Foreskin fibroblast (primary cell): ENCODE measurements at places on chromosomes 1 and 21.

DNA sequence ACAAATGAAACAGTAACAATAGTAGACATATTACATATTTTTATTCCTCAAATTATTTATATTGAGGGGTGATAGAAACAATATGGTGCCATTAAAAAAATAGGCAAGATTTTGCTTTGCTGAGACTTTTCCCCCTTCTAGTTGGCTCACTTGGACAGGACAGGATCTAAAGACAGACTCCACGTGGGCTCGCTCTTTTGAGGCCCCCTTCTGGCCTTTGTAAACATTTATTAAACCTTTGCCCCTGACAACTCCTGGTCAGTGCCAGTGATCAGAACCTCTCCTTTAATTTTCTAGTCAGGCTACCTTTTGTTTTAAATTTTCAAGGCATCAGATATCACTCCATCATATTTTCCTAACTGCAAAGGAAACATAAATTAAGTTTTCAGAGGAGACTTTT lies 49.7 kb upstream of the IFI44L start:
- no peak for DNase-seq

- DNase-seq = no peak
Measured at GRCh38 chr1:246297279-246298265, 209.5 kb downstream of the SMYD3 start.

- DNase-seq = peak; percentile 57
Measured at GRCh38 chr1:36224537-36225282, 467 bp downstream of the THRAP3 start.

DNA sequence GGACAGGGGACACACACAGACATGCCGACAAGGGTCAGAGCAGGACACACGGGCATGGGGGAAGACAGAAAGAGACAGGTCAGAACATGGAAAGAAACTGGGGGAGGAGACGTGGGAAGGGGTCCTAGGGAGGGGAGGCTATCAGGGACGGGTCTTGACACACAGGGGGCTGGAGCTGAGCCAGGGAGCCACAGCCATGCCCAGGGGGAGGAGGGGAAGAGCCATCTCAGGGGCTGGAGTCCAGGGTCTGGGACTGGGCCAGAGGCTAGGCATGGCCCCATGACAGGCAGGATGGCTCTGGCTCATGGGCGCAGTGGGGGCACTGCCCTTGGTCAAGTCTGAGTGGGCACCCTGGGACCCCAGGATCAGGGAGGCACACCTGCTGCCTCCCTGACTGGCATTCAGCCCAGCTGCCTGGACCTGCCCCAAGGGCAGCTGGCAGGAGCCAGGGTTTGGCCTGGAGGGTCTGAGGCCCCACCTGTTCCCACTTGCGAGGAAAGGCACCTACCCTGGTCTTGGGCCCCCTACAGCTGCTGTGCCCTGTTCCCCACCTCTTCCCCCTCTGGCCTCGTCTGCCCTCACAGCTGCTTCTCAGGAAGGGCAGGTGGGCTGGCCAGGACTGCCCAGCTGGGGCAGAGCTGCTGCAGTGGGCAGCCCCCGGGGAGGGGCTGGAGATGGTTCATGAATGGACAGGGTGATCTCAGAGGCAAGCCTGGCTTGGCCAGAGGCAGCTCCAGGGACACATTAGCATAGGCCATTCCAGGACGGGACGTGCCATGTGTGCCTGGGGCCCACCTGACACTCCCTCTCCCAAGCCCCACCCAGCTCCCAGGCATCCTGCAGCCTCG lies 42.9 kb downstream of the HSPG2 start:
- DNase-seq = no peak

- DNase-seq = no peak
Measured at GRCh38 chr1:161484613-161485012, 20.6 kb upstream of the FCGR2A start.

DNA sequence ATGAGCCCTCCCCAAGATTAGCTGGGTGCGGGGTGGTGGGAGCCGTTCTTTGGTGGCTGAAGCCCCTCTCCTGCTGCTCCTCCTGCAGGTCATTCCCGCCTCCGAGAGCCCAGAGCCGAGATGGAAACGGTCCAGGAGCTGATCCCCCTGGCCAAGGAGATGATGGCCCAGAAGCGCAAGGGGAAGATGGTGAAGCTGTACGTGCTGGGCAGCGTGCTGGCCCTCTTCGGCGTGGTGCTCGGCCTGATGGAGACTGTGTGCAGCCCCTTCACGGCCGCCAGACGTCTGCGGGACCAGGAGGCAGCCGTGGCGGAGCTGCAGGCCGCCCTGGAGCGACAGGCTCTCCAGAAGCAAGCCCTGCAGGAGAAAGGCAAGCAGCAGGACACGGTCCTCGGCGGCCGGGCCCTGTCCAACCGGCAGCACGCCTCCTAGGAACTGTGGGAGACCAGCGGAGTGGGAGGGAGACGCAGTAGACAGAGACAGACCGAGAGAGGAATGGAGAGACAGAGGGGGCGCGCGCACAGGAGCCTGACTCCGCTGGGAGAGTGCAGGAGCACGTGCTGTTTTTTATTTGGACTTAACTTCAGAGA lies 448 bp downstream of the G0S2 start:
- DNase-seq = no peak

- DNase-seq = no peak
Measured at GRCh38 chr1:95903060-95903459, 669.0 kb downstream of the RWDD3 start.

GRCh38 chr1:5993556-5994491 lies 1.6 kb upstream of the NPHP4 start:
- no peak for DNase-seq

- DNase-seq = no peak
Measured at GRCh38 chr21:46393451-46393940, 65.2 kb upstream of the DIP2A start.

GRCh38 chr1:37692078-37692833 lies at the start of gene CDCA8:
Gene CDCA8, plus strand, starts transcription at chr1:37692516. Its CDS starts 175 bp downstream, at chr1:37692691.
- DNase-seq = peak; percentile 98

DNA sequence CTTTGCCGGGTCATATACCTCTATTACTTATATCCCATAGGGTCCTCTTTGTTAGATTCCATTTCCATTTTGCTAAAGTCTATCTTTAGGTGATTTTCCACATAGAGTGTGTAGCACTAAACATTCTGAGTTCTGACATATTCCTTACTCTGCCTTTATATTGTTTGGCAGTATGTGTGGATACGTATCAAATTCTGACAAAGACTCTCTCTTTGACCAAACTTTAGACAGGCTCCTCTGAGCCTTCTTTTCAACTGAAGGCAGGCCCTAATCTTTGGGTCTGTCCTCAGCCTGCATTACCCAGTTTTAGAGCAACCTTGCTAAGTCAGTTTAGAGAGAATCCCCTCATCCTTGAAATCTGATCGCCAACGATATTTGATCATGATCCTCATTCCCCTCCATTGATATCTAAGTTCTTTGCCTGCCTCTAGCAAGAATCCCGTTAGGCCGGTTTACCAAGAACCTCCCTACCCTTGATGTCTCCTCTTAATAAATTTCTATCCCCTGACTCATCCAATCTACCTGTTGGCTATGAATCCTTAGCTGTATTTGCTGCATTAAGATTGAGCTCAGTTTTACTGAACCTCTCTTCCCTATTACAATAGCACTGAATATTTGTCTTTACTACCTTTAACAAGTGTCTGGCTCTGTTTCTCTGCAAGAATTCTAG lies 10.4 kb upstream of the PPT1 start:
- no peak for DNase-seq

DNA sequence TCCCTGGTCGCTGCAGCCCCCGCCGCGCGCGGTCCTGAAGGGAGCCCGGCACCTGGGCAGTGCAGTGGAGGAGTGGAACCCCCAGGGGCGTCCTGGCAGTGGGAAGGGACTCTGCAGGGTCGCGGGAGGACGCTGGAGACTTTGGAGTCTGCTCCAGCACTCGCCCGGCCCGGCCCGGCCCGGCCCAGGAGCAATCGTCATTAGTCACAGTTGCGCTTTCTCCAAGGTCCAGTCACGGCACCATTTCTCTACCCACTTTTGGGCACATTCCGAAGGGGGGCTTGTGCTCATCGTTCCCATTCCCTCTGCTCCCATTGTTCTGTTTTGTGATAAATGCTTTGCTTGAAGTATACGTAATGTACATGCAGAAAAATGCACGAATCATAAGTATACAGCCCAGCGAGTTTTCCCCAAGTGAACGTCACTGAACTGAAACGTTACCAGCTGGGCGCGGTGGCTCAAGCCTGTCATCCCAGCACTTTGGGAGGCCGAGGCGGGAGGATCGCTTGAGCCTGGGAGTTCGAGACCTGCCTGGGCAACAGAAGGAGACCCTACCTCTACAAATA lies 999 bp downstream of the THAP3 start:
- peak; percentile 46 for DNase-seq

DNA sequence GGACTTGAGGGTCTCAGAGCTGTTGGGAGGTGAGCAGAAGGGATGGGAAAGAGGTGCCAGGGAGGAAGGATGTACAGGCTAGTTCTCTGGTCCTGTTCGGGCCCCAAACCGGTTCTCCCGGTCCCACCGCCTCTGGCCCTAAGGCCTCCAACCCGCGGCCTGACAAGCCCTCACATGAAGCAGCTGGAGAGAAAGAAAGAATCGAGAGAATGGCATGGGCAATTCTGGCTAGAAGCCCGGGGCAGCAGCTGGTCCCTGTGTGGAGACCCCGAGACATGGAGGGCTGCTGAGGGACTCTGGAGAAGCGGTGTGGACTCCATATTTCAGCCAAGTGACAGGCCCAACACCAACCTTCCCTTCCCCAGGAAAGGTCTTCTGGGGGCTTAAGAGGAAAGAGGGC lies 730 bp downstream of the CDC42SE1 start:
- no peak for DNase-seq

GRCh38 chr1:216935901-216936300 lies 212.7 kb upstream of the ESRRG start:
- DNase-seq = no peak

- DNase-seq = no peak
Measured at GRCh38 chr1:66476774-66477173, 57.2 kb upstream of the SGIP1 start.

- DNase-seq = peak; percentile 2
Measured at GRCh38 chr1:149846042-149846441, 53.3 kb upstream of the BOLA1 start.

DNA sequence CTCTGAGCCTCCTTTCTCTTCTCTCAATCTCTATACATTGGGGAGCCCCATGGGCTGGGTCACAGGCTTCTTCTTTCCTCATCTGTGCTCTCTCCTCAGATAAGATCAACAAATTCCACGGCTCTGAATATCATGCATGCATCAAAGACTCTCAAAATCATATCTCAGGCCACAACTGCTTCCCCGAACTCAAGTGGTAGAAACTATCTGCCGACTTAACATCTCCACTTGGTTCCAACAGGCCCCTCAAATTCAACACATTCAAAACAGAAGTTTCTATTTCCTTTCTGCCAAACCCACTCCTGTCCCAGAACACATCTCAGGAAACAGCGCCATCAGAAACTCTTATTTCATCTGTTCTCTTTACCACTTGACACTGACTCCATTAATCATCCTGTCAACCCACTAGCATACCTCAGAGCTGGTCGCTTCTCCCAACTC lies 16.7 kb downstream of the DDX59 start:
- no peak for DNase-seq

DNA sequence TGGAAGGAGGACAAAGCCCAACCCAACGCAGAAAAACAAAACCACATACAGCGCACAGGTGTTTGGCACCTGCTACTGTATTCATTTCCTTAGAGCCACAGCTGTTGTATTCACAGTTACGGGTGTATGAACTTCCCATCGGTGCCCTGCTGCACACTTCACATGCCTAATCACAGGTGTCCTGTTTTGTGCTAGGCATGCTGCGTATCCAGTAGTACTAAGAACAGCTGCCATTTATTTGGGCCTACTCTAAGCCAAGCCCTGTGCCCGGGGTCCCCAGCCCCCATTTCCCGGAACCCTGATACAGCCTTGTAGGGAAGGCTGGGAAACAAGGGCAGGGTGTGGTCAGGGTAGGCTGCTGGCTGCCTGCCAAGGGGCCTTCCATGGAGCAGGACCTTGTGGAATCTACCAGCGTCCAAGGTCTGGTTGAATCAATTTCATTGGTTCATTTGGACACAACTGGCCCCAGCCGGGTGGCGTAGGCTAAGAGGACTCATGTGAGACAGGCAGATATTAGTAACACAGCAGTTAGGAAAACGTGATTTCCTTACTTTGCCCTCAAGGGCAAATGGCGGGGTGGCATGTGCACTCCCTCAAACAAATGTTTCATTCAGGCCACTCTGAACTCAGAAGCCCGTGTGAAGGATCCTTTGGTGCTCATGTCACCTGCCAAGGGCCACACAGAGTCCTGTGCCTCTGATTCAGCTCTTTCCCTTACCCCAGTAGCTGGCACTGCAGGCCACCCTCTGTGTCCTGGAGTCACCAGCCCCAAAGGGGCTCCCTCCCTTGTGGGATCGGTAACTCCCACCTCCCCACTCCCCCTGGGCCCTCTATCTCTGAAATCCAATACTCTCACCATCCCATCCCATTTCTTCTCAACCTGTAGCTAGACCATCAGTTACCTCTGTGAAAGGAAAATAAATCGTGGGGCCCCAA lies 986 bp upstream of the RNF186 start:
- DNase-seq = no peak
